ENCODE measurements at places on chromosomes 4 and X. TPM values are rescaled to one million over a fixed set of nuclear protein-coding genes. Genes with fewer than 3 reads are reported as not detected.

LRCH2 gene
- not detected for total RNA-seq

AMTN gene
- not detected for total RNA-seq

CCKAR gene
- not detected for total RNA-seq

PSAPL1 gene
- total RNA-seq = not detected

MGAT4D gene
- total RNA-seq = not detected

GLRB gene
- not detected for total RNA-seq

POU4F2 gene
- total RNA-seq = not detected

SLITRK4 gene
- not detected for total RNA-seq

EGFL6 gene
- 0.93 TPM for total RNA-seq

ZNF157 gene
- 2.6 TPM for total RNA-seq

NAP1L2 gene
- total RNA-seq = 1.6 TPM

GPR78 gene
- total RNA-seq = not detected

KLF8 gene
- total RNA-seq = 7.9 TPM

AWAT1 gene
- total RNA-seq = 0.27 TPM

TECRL gene
- not detected for total RNA-seq

MAOB gene
- total RNA-seq = not detected

RAB39B gene
- 8.3 TPM for total RNA-seq

ZFP42 gene
- total RNA-seq = not detected

STIM2 gene
- total RNA-seq = 43.0 TPM

PABPC1L2B gene
- total RNA-seq = not detected

HERC5 gene
- 38.9 TPM for total RNA-seq

SMPX gene
- not detected for total RNA-seq

C4orf36 gene
- not detected for total RNA-seq

TMSB15A gene
- 0.51 TPM for total RNA-seq

KDR gene
- total RNA-seq = not detected

SATL1 gene
- total RNA-seq = not detected

HTN1 gene
- total RNA-seq = not detected

OPRPN gene
- total RNA-seq = not detected

All from activated naive CD4-positive, alpha-beta T cell treated with anti-CD3 and anti-CD28 coated beads, Interleukin-2, amount 50 U/mL, for 72 hours (primary cell).